T-helper 22 cell (primary cell): ENCODE measurements at places on chromosomes 6 and 20.
A peak's percentile ranks its signal among the peaks of the same experiment; 100 is the strongest.

- DNase-seq, result no peak
Observed at GRCh38 chr20:41690702-41691101, 72.5 kb upstream of the CHD6 start.

- no peak for DNase-seq
Observed at GRCh38 chr6:159249752-159250151, 80.6 kb downstream of the FNDC1 start.

DNA sequence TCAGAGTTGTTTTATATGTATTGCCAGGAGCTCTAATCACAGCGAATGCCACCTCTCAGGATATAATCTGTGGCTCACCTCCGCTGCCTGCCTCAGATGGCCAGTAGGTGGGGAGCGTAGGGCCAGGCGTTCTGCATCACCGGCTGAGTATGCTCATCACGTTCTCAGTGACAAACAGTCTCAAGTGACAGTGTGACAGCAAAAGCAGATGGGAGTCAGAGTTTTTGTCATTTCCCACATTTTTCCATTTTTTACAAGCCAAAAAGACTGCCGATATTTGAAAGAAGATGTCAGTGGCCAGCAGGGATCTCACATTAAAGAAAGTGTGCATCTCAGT is 208.7 kb downstream of the ALDH8A1 start:
- DNase-seq, result no peak

GRCh38 chr6:135909737-135910387 is 58.4 kb downstream of the PDE7B start:
- peak; percentile 1 for DNase-seq

GRCh38 chr6:112254921-112255320 is 554 bp upstream of the LAMA4 start:
- DNase-seq, result no peak

DNA sequence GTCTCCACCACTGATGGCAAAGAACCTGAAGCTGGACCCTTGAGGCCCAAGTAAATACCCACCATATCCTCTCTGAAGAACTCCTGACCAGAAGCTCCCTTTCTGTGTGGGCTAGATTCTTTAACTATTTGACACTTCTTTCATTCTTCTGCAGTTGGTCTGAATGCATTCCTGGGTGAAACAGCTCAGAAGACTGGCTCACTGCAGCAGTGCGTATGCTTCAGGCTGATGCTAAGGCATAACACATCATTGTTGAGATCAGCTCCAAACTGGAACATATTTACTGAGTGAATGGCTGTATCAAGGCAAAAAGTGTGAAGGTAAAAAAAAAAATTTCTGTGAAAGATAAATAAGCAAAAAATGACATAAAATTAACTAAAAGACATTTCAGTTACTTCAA is 19.7 kb downstream of the ZSCAN23 start:
- DNase-seq, result no peak

DNA sequence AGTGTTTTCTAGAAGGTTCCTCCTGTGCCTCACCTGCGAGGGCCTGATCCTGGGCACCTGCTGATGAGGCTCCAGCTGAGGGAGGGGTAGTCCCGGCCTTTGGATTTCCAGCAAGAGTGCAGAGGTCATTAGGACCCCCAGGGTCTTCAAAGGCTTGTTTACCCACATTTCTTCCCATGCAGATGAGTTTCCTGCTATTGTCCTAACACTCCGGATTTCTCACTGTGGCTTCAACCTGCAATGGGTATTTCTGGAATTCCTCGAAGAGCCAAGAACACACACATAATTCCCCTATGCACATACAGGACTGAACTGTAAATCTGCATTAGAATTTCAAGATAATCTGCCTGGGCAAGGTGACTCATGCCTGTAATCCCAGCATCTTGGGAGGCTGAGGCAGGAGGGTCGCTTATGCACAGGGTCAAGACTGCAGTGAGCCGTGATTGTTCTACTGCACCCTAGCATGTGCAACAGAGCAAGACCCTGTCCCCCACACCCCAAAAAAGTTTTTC is 53.9 kb downstream of the ADNP start:
- DNase-seq, result no peak

- no peak for DNase-seq
Observed at GRCh38 chr20:56173438-56173837, 75.1 kb upstream of the MC3R start.

DNA sequence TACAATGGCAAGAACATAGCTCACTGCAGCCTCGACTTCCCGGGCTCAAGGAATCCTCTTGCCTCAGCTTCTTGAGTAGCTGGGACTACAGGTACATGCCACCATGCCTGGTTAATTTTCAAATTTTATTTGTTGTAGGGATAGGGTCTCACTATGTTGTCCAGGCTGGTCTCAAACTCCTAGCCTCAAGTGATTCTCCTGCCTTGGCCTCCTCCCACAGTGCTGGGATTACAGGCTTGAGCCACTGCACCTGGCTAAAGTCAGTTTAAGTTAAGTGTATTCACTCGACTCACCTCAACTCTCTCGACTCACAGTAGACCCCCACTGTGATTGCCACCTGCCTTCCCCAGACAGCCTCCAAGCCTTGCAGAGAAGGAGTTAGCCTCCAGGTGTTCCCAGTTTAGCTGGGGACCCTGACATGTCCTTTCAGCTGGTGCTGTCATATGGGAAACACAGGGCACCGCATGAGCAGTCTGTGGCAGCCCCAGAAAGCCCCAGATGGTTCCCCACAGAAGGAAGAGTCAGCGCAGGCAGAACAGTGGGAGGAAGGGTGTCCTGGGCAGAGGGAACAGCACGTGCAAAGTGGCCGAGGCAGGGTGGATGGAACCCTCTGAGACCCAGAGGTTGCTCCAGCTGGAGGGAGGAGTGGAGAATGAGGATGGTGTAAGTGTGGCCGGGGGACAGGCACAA is 40.4 kb downstream of the CEBPB start:
- DNase-seq, result no peak

- no peak for DNase-seq
Observed at GRCh38 chr20:22717466-22717865, 133.1 kb upstream of the FOXA2 start.

DNA sequence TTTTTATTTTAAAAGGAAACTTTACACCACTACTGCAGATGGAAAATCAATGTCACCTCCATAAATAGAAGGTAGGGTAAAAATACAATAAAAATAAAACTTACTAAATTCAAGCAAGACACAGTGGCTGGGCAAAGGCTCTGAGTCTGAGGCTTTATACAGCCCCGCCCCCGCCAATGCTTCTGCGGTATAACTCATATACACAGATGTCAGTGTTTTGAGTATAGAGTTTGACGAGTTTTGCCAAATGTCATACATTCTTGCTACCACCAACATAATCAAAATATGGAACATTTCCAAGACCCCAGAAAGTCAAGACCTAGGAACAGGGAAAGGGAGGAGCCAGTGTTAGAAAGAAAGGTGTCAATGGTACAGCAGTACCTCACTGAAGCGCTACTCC is 12.8 kb downstream of the NFATC2 start:
- DNase-seq, result peak; percentile 51

GRCh38 chr6:122825163-122825562 is 36.1 kb downstream of the SMPDL3A start:
- DNase-seq, result no peak

GRCh38 chr20:41050361-41051008 is 21.9 kb downstream of the TOP1 start:
- DNase-seq, result no peak

- no peak for DNase-seq
Observed at GRCh38 chr20:37943033-37943432, 40.1 kb downstream of the VSTM2L start.

DNA sequence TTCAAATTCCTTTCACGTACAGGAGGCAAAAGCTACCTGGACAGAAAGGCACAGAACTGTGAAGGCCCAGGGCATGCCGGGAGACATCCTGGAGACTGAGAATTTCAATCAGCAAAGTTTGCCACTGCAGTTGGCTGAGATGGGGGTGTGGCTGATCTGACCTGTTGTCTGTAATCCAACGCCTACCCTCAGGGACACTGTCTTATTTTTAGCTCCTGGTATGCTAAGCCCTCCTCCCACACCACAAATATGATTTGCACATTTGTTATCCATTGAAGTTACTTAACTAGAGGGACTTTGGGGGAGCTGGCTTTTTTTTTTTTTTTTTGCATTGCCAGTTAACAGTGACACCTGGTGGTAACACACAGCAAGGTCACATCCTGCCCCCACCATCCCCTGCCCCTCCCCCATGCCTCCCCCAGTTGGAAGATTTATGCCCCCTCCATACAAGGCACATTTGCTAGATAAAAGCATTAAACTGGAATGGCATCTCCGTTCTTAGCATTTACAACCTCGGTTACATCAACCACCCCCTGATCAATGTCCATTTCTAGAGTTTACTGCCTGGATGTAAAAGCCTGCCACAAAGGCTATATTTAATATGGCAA is 40.4 kb downstream of the TTI1 start:
- DNase-seq, result no peak

GRCh38 chr20:46694484-46694883 is 5.2 kb upstream of the TP53RK start:
- no peak for DNase-seq

GRCh38 chr20:53934421-53935343 is 135.7 kb downstream of the BCAS1 start:
- no peak for DNase-seq
